ENCODE measurements at places on chromosomes 7 and 10. TPM values are rescaled to one million over a fixed set of nuclear protein-coding genes. Genes with fewer than 3 reads are reported as not detected.

CLDN4 gene
- 0.06 TPM for total RNA-seq

AGAP5 gene
- total RNA-seq, result 0.81 TPM

GDF2 gene
- not detected for total RNA-seq

SGCE gene
- total RNA-seq, result 87.5 TPM

JCAD gene
- 124 TPM for total RNA-seq

Measured in bladder microvascular endothelial cell (primary cell).